ENCODE measurements at places on chromosomes 7 and 10.

- peak; percentile 64 for DNase-seq
Observed at GRCh38 chr7:2608921-2609411, 22.8 kb upstream of the TTYH3 start.

DNA sequence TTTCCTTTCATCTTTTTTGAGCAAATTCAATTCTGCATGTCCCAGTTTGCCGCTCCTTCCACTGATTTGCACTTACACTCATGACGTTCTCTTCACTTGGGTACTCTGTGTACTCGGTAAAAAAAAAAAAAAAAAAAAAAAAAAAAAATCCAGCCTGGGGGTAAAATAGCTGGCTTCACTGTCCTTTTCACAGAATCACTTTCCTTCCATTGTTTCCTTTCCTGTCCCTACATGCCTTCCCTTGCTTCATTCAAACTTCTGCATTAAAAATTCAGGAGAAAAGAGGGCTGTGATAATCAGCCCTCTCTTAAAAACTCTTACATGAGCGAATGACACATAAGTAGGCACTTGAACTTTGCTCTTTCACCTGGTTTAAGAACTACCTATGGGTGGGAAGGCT, 8.7 kb downstream of the ANKRD1 start:
- no peak for DNase-seq

- DNase-seq, result no peak
Observed at GRCh38 chr7:143467724-143468123, 9.9 kb upstream of the TAS2R41 start.

DNA sequence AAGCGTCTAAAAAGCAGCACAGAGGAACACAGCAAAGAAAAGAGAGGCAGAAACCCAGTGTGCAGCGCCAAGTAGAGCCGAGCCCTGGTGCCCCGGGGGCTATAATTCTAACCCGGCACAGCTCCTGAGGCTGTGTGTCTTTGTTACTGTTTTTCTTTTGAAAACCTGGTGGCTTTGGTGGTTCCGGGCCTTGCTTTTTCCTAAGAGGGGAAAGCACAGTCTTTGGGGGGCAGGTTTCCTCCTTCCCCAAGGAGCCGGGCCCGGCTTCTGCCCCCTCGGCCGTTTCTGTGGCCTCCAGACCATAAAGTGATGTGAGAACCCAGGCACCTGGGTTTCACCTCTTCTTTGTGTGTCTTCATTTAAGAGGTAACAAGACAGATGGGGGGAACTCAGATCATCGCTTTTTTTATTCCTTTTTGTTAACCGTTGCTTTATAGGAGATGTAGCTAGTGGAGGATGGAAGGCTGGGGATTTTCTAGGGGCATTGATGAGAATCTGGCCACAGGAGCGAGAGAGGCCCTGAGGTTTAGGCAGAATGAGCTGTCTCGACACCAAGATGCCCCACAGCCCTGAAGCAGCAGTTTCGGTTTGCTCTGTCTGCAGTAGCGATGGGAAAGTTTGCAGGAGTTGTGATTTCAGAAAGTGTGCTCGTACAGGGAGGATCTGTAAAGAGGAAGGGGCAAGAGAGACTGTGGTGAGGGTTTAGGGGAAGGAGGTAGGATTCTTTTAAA, 367.8 kb upstream of the GALNT17 start:
- DNase-seq, result no peak

DNA sequence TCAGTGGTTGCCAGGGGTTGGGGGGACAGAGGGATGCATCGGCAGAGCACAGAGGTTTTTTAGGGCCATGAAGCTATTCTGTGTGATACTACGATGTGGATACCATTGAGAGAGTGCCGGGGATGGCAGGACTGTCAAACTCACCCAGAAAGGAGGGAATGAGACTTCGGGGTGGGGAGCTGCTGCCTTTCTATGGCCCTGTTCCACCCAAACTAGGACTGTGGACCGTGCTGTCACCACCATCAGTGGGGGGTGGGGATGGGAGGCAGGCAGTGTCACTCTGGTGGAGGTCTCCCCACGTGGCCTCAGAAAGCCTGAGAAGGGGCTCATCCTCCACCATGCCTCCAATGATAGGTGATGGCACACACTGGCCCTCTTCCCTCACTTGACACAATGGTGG, 146.2 kb downstream of the PTPN20 start:
- no peak for DNase-seq

- no peak for DNase-seq
Observed at GRCh38 chr10:8365935-8366911, 311.7 kb downstream of the GATA3 start.

GRCh38 chr10:79063661-79064492, 4.9 kb upstream of the ZMIZ1 start:
- DNase-seq, result no peak
